ENCODE measurements at places on chromosomes 2 and 18.

DNA sequence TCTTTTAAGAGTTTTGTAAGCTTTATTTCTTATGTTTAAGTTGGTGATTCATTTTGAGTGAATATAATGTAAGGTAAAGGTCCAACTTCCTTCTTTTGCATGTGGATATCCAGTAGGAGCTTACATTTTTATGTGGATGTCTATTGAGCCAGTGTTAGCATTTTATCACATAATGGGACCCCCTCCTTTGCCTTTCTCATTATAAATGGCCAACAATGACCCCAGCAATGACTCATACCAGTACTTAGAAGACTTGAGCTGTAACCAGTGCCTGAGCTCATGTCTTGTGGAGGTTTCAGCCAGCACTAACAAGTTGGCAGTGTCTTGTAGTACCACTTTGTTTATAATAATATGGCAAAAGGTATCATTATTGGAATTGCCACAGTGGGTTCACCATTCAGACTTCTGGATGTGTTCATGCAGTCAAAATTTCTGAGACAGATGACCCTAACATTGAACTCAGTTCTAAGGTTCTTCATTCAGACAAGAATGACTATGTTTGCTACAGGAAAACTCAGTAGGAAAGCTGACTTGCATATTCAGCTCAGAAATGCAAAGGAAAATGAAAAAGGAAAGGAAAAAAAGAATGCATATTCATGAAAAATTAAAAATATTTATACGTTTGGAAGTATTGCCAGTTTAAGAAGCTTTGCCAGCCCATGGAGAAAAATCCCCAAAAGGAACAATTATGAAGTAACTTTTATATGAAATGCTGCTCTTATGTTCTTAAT, 41.0 kb downstream of the CDKL4 start:
- peak; percentile 75 for DNase-seq

- DNase-seq: no peak
Measured at GRCh38 chr2:237920673-237921072, 46.1 kb upstream of the UBE2F start.

GRCh38 chr2:86623043-86623493, 597 bp downstream of the RNF103 start:
- DNase-seq: no peak

- no peak for DNase-seq
Measured at GRCh38 chr2:110714452-110715224, 17.7 kb upstream of the ACOXL start.

GRCh38 chr2:43175020-43175441, 51.4 kb downstream of the ZFP36L2 start:
- no peak for DNase-seq

DNA sequence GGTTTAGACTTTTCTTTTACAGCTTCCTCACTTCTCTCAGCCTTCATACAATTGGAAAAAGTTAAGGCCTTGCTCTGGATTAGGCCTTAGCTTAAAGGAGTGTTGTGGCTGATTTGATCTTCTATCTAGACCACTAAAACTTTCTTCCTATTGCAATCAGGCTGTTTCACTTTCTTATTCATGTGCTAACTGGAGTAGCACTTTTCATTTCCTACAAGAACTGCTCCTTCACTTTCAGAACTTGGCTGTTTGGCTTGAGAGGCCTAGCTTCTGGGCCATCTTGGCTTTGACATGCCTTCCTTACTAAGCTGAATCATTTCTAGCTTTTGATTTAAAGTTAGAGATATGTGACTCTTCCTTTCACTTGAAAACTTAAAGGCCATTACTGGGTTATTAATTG, 114.3 kb downstream of the ARHGEF4 start:
- no peak for DNase-seq

- no peak for DNase-seq
Measured at GRCh38 chr2:167862782-167863181, 384.6 kb downstream of the STK39 start.

DNA sequence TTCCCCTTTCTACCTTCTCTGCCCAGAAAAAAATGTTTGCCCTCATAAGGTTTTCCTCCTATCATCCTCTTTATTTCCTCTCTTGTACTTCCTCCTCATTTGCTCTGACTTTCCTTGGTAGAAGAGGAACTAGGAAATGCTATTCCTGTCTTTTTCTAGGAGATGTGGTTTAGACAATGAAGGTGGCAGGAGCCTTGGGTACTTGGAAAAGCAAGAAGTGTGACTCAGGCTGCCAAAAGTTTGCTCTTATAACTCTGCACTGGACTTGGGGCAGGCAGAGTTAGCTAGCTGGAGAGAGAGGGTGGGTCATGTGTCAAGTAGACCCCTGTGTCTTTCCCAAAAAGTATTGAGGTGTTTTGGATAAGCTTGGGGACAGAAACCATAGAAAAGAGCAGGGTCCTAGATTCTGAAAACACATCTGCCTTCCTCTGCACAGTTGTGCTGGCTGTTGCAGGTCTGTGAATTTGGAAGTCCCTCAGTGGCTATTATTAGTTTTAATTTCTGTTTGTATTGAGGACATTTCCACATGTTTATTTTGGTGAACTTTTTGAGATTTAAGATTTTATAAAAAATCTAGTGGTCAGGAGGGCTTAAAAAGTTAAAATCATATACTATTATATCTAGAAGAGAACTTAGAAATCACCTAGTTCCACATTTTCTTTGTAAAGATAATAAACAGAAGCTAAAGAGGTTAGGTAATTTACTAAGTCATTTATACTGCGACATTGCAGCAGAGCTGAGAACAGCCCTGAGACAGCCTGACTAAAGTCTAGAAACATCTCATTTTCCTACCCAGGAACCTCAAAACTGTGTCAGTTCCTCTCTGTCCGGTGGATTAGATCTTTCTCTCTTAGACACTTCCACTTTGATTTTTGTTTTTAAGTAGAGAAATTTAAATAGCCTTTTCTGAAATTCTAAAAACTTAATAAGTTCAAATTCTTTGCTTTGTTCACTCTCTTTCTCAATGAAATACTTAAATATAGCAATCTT, 16.0 kb downstream of the INSIG2 start:
- DNase-seq: no peak

DNA sequence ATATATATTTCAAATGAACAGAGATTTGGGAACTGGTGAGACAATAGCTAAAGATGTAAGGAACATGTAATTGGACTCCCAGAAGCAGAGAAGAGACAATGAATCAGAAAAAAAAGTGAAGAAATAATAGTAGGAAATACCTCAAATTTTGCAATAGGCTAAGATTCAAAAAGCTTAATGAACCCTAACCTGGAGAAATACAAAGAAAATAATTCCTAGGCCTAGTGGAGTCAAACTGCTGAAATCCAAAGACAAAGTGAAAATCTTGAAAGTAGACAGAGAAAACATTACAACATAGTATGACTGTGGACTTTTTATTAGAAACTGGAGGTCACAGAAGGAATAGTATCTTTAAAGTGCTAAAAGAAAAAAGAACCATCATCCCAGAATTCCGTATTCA, 76.7 kb downstream of the LAMA3 start:
- DNase-seq: no peak

GRCh38 chr2:21028021-21028947, 15.6 kb downstream of the APOB start:
- DNase-seq: no peak

- DNase-seq: no peak
Measured at GRCh38 chr2:120535081-120535480, 189.1 kb downstream of the INHBB start.

DNA sequence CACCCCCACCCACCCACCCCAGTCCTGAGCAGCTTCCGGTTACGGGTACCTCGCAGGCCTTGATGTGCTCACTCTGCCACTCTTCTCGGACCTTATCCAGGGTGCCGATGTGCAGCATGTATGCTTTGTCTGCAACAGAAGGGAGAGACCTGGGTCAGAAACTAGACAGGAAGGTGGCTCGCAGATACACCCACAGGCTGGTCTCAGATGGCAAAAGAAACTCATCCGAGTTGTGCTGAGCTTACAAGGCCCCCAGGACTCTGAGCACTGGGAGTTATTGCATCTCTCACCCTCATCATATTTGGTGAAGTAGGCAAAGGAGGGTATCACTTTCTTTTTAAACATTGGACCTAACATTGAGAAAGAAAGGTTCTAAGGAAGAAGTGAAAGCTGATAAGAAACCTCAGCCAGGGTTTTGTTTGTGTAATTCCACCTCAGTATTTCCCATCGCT, 30.6 kb upstream of the EPG5 start:
- no peak for DNase-seq

DNA sequence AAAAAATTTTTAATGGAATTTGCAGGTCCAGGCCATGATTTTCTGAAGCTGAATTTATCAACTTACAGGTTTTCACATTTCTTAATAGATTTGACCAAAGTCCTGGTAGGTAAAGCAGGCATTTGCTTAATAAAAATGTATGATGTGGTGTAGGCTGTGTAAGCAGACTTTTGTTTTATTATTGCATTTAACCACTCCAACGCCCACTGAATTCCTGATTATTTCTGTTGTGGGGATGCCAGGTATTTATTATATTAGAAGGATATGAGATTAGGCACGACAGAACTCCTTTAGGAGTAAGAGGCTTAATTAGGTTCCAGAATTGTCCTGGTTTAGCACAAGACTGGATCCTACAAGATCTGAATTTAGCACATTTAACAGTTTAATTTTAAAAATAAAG, 111.1 kb downstream of the ADCYAP1 start:
- DNase-seq: no peak

DNA sequence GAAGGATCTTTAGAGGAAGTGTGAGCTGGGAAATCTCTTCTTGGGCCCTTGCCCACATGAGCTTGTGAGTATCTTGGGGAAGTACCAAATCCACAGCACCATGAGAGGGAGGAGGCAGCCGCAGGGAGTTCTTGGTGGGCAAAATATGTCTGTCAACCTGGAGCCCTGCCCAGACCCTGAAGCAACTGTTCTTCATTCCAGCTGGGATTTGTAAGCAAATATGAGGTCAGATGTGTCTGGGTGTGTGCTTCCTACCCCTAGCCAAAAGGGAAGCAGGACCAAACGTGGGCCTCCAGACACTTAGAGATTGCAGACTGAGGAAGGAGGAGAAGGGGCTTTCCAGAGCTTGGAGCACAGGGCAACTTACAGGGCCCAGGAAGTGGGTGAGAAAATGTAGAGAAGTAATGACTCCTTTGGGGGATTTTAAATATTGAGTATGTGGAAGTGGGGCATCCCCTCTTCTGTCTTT, 41.9 kb downstream of the TMEM247 start:
- no peak for DNase-seq

- no peak for DNase-seq
Measured at GRCh38 chr2:149720615-149721014, 133.0 kb upstream of the MMADHC start.

GRCh38 chr2:28809927-28810326, 707 bp upstream of the SPDYA start:
- no peak for DNase-seq

- no peak for DNase-seq
Measured at GRCh38 chr2:120476141-120476540, 130.2 kb downstream of the INHBB start.

GRCh38 chr2:42755191-42755880, 8.6 kb downstream of the OXER1 start:
- no peak for DNase-seq

Measured in NT2/D1 (cell line).